ENCODE measurements at places on chromosomes 12 and 14. TPM values are rescaled to one million over a fixed set of nuclear protein-coding genes. Genes with fewer than 3 reads are reported as not detected.

Gene KRT79
- not detected for total RNA-seq

- DNase-seq, result peak; percentile 80
Observed at GRCh38 chr14:52131640-52132320, 62.9 kb upstream of the NID2 start.

Gene OTX2
- not detected for total RNA-seq

DNA sequence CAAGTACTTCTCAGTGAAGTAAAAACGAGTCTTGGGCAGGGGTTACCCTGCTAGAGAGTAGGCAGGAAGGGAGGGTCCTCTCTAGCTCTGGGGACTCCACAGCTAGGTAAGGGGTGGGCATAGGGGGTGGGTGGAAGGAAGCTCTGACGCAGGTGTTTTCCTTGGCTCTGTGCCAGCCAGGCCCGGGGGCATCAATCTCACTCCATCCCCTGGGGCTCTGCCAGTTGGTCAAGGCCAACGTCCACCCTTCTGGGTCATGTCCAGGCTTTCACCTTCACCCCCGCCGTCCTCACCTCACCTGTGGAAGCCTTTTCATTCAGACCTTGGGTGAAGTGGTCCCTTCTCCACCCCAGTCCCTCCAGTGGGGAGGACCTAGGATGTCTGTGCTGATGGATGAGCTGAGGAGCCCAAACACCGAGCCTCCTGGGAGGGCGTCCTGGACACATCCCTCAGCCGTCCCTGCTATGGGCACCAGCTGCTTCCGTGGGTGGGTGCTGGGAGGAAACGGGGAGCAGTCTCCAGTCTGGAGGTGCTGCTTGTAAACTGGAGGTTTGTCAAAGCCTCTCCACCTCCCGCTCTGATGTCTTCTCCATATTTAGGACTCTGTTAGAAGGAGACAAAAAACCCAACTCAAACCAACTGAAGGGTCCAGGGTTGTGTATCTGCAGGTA is 71.5 kb upstream of the SFSWAP start:
- DNase-seq, result no peak

- peak; percentile 35 for DNase-seq
Observed at GRCh38 chr14:21136024-21136423, 19.8 kb downstream of the OR5AU1 start.

DNA sequence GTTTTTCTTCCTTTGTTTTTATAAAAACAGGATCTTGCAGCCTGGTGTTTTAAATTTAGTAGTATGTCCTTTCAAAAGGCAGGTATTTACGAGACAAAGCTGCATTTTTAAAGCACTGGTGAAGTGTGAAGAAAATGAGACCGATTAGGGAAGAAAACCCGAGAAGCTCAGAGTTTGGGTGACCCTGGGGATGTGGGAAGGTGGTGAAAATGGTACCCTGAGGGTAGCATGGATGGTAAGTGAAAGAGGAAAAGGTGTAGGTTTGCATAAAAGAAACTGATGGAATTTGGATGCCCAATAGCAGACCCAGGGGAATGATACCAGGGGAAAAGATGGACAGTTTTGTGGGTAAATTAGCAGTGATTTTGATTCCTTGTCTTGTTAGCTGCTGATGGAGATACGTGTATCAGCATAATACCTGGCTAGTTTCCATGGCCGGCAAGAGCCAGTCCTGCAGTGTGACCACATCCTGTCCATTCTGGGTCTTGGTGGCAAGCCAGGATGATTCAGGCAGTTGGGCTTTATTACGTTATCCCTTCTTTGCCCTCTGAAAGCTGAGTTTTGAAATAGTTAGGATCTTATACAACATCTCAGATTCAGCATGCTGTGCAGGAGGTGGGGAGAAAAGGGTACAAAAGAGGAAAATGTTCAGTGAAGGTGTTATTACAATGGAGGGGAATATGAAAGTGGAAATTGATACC is 8.9 kb downstream of the BICD1 start:
- DNase-seq, result no peak

- no peak for DNase-seq
Observed at GRCh38 chr14:37474191-37474590, 120.9 kb downstream of the FOXA1 start.

Gene DICER1
- total RNA-seq, result 88.8 TPM

- DNase-seq, result no peak
Observed at GRCh38 chr14:98513558-98513957, 758.4 kb downstream of the BCL11B start.

DNA sequence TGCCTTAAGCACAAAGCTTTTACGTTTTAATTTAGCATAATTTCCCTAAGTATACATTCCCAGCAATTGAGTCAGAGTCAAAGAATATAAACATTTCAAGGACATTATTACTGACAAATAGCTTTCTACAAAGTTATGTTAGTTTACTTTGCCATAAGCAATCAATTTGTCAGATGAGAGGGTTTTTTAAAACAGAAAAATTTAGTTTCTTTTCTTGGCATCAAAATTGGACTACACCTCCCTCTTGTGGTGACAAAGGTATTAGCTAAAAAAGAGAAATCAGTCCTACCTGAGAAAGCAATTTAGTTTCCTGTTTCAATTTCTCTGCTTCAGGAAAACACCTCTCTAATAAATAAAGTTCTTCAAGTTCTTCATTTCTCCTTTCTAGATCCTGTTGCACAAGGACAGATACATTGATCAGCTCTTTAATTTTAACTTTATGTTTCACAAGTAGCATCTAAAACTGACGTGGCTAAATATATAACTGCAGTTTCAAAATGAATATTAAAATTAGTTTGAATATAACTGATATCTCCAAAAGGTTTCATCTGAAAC is 39.9 kb downstream of the DNAI7 start:
- peak; percentile 16 for DNase-seq

GRCh38 chr12:83932011-83932410 is 980.6 kb downstream of the SLC6A15 start:
- no peak for DNase-seq

Gene GZMB
- not detected for total RNA-seq

DNA sequence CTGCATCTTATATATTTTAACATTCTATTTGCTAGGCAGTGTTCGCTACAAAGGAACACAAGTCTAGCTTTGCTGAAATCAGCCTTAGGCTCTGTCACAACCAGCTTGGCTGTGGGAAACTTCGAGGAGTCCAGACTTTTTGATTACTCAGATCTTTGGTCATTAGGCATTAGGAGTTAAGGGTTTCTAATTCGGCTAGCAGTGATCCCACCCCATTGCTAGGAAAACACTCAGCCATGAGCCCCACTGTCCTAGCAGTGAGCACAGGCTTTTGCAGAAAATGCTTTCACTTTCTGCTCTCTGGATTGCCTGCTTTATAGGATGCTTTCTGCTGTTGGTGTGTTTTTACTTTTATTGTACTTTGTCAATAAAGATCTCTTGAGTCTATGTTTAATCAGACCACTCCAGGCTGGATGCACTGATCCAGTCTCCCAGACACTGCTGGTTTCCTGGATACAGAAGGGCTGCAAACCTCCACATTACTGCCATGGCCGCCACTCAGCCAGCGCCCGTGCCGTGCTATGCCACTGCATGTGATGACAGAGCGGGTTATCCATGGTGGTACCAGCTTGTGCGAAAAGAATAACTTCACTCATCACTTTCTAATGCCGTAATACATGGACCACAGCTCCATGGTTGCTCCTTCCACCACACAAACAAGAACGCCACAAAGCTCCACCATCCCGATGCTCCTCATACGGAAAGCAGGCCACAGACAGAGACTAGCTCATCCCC is 41.0 kb upstream of the PYGL start:
- DNase-seq, result no peak

- DNase-seq, result no peak
Observed at GRCh38 chr12:94790370-94790769, 140.0 kb upstream of the TMCC3 start.

DNA sequence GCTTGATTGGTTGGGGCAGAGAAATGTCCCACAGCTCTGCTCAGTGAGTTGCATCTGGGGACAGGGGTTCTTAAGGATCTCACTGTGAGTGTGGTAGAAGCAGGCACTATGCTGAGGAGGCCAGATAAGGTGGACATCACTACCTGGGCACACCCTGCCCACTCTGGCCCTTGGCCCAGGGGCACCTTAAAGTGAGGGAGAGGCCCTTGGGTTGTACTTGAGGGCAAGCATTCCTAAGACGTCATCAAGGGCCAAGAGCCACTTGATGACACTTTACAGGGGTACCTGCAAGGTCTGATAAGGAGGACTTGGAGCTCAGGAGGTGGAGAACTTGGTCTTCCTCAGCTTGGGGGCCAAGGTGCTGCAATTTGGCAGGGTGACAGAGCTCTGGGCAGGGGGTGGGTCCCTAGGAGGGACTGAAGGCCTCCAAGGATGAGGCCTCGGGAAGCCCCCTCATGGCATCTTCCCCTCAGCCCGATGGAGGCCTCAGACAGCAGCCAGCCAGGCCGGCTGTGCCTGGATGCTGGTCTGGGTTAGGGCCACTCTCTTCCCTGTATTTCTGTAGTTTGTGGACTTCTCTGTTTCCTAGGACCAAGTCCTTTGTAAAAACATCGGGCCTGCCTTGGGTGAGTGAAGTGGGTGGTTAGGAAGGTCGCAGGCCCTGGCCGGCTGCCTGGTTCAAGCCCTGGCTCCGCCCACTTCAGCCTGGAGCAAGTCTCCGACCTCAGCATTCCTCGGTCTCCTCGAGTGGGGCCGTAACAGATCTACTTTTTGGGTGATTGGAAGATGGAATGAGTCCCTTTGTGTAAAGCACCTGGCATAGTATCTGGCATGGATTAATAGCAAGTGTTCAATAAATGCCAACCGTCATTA is 24.8 kb downstream of the GPR68 start:
- DNase-seq, result no peak

Gene OR6C2
- total RNA-seq, result not detected

Gene ANGEL1
- 9.0 TPM for total RNA-seq

GRCh38 chr12:10557329-10557728 is 51.6 kb downstream of the EIF2S3B start:
- no peak for DNase-seq

DNA sequence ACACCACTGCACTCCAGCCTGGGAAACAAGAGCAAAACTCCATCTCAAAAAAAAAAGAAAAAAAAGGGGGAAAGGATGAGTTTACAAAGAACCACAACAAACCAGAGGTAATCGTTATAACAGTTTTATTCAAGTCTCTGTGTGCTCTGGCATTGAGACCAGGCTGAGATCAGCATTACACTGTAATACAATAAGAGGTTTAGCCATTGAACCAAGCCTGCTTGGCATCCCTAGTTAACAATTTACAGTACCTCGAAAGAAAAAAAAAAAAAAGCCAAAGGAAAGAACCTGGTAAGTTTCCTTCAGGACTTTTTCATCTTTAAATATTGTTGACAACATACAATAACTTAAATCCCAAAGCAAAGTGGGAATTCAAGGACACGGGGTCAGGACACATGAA is 80.7 kb downstream of the TTC9 start:
- DNase-seq, result no peak

DNA sequence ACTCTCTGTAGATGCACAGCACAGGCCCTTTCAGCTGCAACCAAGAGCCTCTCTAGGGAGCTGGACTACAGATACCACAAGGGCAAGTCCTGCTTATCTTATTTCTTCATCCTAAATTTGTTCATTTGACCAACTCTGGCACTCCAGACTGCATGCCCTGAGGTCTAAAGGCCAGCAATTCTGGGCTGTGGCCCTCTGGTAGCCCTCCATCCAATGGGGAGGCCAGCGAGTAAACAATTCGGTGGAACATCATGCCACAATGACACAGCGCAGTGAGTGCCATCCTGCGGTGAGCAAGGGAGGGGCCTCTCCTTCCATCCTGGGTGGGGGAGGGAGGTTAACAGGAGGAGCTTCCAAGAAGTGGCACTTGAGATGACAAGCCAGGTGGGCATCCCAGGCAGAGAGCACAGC is 652 bp upstream of the SELPLG start:
- no peak for DNase-seq

Gene RPGRIP1
- 0.13 TPM for total RNA-seq

- DNase-seq, result no peak
Observed at GRCh38 chr12:78442454-78442801, 422.1 kb upstream of the SYT1 start.

- no peak for DNase-seq
Observed at GRCh38 chr12:53380794-53381730, 1.1 kb downstream of the SP1 start.

Gene KLC1
- total RNA-seq, result 63.5 TPM

Gene C14orf132
- total RNA-seq, result 0.15 TPM

Gene NFKBIA
- total RNA-seq, result 319 TPM

Gene TMX1
- total RNA-seq, result 32.5 TPM

Gene KLRF1
- total RNA-seq, result not detected

Gene SAMD15
- total RNA-seq, result 1.3 TPM

DNA sequence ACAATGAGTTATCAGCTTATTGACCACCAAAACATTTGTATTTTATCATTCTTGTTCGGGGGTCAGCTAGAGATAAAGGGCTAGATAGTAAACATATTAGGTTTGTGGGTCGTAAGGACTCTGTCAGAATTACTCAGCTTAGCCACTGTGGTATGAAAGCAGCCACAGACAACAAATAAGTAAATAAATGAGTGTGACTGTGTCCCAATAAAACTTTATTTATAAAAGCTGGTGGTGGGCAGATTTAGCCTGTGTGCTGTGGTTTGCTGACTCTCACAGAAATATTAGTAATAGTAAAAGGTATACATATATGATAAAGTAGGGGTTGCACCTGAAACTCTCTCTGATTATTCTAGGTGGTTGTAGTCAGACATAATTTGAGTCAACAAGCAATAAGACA is 56.1 kb downstream of the TPH2 start:
- no peak for DNase-seq
